Effector memory CD4-positive, alpha-beta T cell (primary cell): ENCODE measurements at places on chromosomes 11 and 22.

DNA sequence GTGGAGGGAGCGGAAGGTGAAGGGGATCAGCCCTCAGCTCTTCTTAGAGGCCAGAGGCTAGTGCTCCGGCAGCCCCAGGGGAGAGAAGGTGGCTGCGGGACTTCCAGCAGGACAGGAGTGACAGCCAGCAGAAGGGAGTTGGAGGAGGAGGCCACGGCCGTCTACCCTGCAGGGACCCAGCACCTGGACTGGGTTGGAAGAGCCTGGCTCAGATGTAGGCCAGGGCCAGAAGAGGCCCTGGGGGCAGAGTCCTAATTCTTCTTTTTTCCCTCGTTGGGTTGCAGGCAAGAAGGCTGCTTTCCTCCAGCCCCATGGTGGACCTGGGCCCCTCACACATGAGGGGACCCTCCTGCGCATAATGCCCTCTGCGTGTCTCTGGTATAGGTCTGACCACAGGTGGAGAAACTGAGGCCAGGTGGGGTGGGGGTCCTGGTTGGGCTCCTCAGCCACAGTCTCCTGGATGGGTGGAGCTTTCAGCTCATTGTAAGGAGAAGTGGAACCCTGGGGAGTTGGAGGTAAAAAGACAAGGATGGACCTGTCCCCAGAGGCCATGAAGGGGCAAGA lies 2.3 kb upstream of the MCAM start:
- H3K27ac ChIP-seq = peak overlapping the region; percentile 27
- H3K4me1 ChIP-seq = peaks cover 56% of the 10 kb centered on the region
- no peak for DNase-seq
- H3K27me3 ChIP-seq = peaks cover 21% of the 10 kb centered on the region
- H3K36me3 ChIP-seq = no peaks in the 10 kb centered on the region
- H3K4me3 ChIP-seq = no peak overlapping the region

DNA sequence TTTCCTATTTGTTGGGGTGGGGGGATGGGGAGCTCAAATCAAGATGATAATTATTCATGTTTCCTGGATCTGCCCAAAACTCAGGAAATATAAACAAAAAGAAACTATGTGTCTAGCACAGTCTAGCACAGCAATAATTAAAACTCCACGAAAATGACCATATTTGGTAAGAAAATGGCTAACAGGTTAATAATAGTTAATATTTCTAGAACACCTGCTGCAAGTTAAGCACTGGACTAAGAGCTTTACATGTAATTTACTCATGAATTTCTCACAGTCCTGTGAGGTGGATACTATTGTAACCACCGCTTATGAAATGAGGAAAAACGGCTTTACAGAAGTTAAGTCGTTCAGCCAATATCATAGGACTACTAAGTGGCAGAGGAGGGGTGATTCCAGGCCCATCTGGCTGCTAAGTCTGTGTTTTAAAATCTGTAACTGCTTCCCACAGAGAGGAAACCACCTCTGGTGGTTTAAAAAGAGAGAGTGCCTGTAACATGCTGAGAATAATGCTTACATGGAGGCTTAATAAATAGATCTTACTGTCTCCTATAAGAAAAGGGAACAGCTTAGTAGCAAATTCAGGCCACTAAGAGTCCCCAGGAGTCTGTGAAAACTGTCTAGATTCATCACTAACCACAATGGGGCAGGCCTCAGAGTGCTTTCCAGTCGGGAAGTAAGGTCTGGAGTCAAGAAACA lies 11.0 kb upstream of the AMOTL1 start:
- no peak overlapping the region for H3K27ac ChIP-seq
- H3K27me3 ChIP-seq = no peaks in the 10 kb centered on the region
- DNase-seq = no peak
- H3K36me3 ChIP-seq = no peaks in the 10 kb centered on the region

DNA sequence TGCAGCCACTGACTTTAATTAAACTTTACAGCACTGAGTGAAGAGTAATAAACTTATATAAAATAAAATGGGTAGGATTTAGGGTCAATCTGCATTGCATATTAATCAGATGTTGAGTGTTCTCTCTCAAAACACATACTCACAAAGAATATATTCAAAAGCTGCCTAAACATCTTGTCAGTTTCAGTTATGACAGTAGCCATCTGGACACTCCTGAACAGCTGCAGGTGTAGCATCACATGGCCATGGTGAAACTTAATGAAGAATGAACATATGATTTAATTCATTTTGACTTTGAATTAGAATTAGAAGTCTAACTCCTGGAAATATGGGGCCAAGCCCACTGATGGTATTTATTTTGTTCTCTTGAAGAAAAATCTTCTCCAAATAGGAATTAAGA lies 684.3 kb upstream of the RAG2 start:
- DNase-seq = no peak
- no peaks in the 10 kb centered on the region for H3K4me1 ChIP-seq
- no peaks in the 10 kb centered on the region for H3K36me3 ChIP-seq
- no peaks in the 10 kb centered on the region for H3K27me3 ChIP-seq

GRCh38 chr11:47592970-47593369 lies 1.2 kb downstream of the C1QTNF4 start:
- H3K4me1 ChIP-seq = no peaks in the 10 kb centered on the region
- no peaks in the 10 kb centered on the region for H3K36me3 ChIP-seq
- DNase-seq = no peak
- H3K4me3 ChIP-seq = no peak overlapping the region

GRCh38 chr22:37486224-37486845 lies at the start of gene MFNG:
MFNG (minus strand) TSS chr22:37486384; CDS start chr22:37486177, 207 bp downstream.
- H3K4me1 ChIP-seq = peaks cover 63% of the 10 kb centered on the region
- DNase-seq = peak; percentile 61
- H3K27ac ChIP-seq = peak within 1 kb of the TSS; percentile 84
- H3K36me3 ChIP-seq = peaks cover 5% of the 10 kb centered on the region
- H3K27me3 ChIP-seq = no peaks in the 10 kb centered on the region

- no peaks in the 10 kb centered on the region for H3K27me3 ChIP-seq
- no peak overlapping the region for H3K4me3 ChIP-seq
Measured at GRCh38 chr11:14668731-14669301, 25.2 kb downstream of the PDE3B start.
